ENCODE measurements at places on chromosomes 13 and 19.

DNA sequence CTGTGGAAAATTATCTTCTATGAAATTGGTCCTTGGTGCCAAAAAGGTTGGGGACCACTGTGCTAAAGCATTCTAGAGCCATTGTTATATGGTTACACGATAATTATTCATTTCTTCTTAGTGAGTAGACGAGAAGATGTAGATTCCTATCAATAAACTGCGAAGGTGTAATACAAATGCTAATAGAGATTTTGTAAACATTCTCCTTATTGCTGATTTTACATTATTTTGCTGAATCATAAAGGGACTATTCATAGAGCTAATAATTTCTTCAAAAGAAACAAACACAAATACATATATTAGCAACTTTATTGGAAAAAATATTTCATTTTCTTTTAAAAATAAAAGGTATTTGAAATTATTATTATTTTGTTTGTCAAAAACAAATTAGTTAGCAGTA, 823.0 kb upstream of the GPC6 start:
- no peak for DNase-seq

GRCh38 chr19:31270897-31271296, 78.3 kb downstream of the TSHZ3 start:
- DNase-seq: no peak

- no peak for DNase-seq
Observed at GRCh38 chr19:33350538-33351309, 22.8 kb upstream of the CEBPG start.

DNA sequence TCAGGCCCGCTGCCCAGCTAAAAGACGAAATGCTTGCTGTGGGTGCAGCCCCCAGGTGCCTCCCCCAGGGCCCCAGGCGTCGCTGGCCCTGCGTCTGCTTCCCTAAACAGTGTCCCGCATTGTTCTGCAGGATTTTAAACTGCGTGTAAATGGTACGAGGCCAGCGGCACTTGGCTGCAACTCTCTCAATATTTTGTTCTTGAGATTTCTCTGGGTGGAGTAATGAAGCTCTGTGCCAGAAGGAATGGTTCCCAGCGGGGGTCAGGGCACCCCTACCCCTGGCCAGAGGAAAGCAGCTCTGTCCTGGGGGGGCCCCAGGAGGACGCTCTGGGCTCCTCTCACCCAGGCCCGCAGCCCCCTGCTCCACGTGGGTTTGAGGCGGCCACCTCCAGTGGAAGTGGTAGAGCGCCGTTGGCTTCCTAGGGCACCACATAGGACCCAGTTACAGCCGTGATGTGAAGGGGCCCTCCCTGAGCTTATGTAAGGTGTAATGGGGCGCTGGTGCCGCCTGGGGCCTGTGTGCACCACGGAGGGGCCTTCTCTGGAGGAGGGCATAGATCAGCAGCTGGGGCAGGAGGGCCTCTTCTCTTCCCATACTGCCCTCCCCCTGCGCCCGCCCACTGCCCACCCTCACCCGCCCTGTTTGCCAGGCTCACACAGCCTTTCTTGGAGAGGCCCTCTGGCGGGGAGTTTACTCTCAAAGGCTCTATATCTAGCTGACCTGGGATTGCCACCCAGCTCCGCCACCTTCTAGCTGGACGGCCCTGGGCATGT, 19.8 kb downstream of the PAK4 start:
- no peak for DNase-seq

GRCh38 chr13:50085063-50085462, 69.8 kb downstream of the KCNRG start:
- DNase-seq: no peak

DNA sequence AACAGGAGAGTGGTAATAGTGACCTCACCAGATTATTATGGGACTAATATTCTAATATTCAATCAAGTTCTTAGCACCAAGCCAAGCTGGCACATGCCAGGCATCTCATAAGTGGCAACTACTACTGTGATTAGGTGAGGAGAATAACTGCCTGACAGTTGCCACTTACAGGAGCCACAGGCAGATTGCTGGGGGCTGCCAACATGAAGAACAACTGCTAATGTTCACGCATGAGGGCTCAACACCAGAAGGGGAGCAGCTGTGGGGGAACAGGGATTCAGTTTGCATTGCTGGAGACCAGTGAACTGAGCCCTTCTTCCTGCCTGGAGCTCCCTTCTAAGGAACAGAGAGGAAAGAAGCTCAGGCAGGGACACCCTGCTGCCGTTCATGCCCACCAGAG, 504.5 kb downstream of the FOXO1 start:
- no peak for DNase-seq

- DNase-seq: peak; percentile 57
Observed at GRCh38 chr19:45250832-45251451, at the start of gene MARK4. Gene MARK4, plus strand, starts transcription at chr19:45251271. Its CDS starts 318 bp downstream, at chr19:45251589.

- DNase-seq: no peak
Observed at GRCh38 chr13:85186356-85187045, 612.7 kb downstream of the SLITRK6 start.

DNA sequence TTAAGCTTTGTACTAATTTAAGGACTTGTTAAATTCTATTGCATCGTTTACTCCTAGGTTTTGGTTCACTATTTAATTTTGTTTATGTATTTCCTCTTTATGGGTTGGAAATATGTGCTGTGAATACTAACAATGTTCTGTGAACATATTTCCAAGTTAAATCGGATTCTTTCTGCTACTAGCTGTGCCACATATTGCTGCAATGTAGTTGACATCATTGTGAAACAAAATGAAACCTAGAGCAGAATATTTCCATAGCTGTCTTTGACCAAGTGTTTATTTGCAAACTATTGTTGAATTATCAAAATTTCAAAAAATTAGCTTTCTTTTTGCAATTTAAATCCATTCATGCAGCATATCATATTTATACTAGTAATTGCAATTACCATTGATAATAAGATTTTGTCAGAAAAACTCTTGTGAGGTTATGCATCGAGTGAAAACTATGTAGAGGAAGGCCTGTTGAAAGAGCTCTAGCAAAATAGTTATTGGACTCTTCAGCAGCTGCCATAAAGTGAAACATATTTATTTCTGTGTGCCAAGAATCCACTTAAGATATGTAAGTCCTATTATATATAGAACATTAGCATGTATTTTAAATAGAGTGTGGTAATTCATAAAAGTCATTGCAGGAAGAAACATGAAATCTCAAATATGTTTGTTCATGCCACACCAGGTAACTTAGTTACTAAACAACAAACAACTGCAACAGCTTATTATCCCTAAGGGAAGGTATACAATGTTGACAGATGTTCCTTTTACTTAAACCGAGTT, 575.1 kb downstream of the SLITRK6 start:
- no peak for DNase-seq

DNA sequence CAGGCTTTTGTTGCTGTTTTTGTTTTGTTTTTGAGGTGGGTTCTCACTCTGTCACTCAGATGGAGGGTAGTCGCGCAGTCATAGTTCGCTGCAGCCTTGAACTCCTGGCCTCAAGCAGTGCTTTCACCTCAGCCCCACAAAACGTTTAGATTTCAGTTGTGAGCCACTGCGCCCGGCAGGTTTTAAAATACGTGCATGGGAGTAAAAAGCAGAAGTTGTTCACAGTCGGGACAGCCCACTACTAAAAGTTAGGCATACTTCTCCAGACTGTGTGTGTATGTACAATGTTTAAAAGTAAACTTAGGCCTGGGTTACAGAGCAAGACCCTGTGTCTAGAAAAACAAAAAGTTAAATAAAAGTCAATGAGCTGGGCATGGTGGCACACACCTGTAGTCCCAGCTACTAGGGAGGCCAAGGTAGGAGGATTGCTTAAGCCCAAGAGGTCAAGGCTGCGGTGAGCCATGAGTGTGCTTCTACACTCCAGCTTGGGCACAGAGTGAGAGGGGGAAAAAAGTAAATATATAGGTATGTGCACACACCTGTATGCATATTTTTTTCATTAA, 6.1 kb downstream of the SAFB start:
- DNase-seq: no peak

- DNase-seq: no peak
Observed at GRCh38 chr13:51364404-51365008, 25.0 kb downstream of the SERPINE3 start.

- no peak for DNase-seq
Observed at GRCh38 chr19:8150178-8150865, 930 bp upstream of the FBN3 start.

DNA sequence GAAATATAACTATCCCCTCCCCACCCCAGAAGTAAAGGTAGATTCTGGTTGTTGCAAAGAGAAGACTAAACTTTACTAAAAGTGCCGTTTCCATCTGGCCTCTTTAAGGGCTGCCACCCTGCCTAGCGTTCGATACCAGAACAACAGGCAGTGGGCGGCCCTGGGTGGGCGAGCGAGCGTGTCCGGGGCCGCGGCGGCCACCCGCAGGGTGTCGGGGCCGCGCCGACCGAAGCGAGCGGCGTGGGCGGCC, 2.6 kb downstream of the FGF9 start:
- peak; percentile 31 for DNase-seq

DNA sequence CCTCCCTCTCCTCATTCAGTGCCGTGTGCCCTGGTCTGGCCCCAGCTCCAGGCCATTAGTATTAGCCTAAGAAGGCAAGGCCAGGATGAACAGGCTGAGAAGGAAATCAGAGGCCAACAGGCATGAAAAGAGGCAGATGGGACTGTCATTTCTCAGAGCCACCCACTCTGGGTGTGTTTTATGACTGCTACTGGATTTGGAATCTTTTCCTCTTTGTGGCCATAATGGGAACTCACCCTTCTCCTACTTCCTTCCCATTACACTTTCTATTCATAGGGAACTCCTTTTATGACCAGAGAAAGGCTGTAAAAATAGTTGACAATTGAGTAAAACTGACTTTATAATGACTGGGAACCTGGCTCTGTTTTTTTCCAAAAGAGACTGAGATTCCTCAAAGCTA, 17.7 kb downstream of the CEACAM8 start:
- no peak for DNase-seq

- DNase-seq: no peak
Observed at GRCh38 chr19:33312065-33312464, 9.7 kb upstream of the CEBPA start.

DNA sequence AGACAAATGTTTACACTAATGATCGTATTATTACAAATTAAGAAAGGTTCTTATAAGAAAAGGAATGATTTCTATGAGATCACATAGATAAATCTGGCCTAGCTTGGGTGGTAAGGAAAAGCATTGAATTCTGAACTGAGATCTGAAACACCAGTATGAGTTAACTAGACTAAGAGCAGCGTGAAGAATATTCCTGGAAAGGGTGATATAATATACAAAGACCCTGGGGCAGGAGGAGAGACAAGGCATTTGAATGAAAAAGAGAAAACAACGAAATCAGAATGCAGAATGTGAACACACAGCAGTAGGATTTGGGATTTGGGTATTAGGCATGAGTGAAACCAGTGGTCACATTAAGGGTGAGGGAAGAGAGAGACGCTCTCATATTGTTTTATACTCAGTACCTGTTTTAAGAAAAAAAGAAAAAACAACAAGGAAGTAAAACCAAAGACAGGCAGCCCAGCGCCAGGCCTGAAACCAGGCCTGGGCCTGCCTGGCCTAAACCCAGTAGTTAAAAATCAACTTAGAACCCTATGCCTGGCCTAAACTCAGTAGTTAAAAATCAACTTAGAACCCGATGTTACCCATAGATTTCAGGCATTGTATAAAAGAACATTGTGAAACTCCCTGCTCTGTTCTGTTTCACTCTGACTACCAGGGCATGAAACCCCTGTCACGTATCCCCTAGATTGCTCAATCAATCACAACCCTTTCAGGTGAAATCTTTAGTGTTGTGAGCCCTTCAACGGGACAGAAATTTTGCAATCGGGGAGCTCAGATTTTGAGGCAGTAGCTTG, 287.1 kb downstream of the ITGBL1 start:
- DNase-seq: no peak

GRCh38 chr13:37531049-37531448, 67.5 kb downstream of the POSTN start:
- no peak for DNase-seq

DNA sequence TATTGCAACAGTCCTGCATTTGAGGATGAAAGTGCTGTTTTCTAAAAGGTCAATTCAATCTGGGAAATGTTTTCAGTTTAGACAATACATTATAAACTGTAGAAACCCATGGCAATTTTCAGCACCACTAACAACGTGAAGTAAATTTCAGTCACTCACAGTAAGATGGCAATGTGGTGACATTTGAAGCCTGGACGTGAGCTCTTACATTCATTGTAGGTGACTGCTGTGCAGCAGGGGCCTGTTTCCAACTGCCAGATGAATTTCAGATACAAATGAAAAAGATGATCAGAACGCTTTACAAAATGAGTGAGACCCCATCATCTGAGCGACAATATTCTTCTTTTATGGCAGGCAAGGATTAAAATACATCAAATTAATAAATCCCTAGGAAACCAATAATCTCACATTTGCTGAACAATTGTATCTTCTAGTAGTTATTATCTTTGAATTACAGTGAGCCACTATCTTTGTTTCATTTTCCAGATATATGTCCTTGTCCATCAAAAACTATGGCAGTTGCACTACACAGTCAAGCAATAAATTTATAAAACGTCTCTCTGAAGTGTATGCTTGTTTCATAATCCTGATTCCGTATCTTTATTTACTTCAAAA, 1816.8 kb downstream of the OLFM4 start:
- no peak for DNase-seq

GRCh38 chr13:96781141-96781540, 213.1 kb downstream of the OXGR1 start:
- DNase-seq: no peak

All from activated CD4-positive, alpha-beta T cell treated with anti-CD3 and anti-CD28 coated beads for 48 hours (primary cell).